Ecto neural progenitor cell (in vitro differentiated cells): ENCODE measurements at places on chromosomes 16 and 17.

GRCh38 chr17:14201021-14201987 lies 35.4 kb downstream of the CDRT15 start:
- no peak for DNase-seq

- no peak for DNase-seq
These were observed 240.7 kb downstream of the CDH13 start for GRCh38 chr16:82867485-82867884.

GRCh38 chr16:82773018-82773417 lies 146.2 kb downstream of the CDH13 start:
- DNase-seq: no peak

DNA sequence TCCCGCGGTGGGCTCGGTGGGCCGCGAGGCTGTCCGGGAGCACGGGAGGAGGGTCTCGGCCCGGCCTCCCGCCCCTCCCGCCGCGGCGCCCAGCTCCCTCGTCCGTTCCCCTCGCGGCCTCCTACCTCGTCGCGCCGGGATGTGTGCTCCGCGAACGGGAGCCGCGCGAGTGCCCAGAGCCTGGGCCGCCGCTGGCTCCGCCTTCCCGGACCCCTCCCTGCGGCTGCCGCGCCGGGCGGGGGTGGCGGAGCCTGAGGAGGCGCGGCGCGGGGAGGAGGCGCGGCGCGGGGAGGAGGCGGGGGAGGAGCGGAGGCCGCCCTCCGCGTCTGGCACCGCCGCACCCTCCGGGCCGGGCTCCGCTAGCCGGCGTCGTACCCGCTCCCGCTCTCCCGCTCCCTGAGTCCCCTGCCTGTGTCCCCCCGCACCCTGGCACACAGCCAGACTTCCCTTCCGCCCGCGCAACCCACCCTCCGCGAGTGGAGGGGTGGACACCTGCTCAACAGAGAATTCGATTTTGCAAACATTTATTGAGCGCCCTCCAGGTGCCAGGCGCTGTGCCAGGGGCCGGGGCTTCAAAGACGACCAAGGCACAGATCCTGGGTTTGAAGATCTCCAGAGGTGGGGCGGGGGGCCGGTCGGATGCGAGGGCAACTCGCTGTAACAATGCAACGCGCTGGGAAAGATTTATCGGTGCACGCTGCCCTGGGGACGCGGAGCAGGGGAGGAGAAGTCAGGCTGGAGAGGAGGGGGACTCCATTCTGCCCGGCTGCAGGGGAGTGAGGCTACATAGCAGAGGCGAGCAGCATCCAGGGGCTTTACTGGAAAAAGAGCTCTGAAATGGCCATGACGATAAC lies at the start of gene MPP3:
Gene MPP3, minus strand, starts transcription at position 171 of the 854 bp plus-strand sequence. CDS start 1,240 bp downstream, outside the sequence.
- peak; percentile 79 for DNase-seq

- no peak for DNase-seq
These were observed 629 bp upstream of the RNF135 start for GRCh38 chr17:30969989-30970830.

GRCh38 chr17:29659155-29659554 lies 36.4 kb upstream of the CORO6 start:
- no peak for DNase-seq

DNA sequence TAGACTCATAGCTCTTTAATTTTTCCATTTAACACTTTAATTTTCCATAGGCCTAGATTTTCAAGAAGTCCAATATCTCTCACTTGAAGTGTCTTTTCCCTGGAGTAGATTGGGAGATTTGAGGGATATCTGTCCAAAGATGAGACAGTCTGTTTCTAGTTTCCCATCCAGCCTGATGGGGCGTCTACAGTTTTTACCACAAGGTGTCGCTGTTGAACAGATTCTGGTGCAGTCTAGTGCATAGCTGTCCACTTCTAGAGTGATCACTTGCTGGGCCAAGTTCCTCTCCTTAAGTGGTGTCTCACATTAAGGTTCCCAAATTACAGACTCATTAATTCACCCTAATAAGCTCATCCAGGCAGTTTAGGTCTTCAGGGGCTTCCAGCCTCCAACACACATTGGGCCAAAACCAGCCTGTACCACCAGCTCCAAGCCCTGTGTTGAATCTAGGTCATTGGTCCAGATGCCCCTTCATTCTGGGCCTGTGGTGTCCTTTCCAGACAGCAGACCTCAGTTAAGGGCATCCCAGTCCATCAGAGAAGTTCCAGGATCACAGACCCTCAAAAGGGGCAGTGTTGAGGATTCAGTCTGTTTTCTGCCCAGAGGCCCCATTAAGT lies 9.4 kb downstream of the SNX20 start:
- no peak for DNase-seq

- DNase-seq: no peak
These were observed 7.9 kb downstream of the GRN start for GRCh38 chr17:44352828-44353671.

DNA sequence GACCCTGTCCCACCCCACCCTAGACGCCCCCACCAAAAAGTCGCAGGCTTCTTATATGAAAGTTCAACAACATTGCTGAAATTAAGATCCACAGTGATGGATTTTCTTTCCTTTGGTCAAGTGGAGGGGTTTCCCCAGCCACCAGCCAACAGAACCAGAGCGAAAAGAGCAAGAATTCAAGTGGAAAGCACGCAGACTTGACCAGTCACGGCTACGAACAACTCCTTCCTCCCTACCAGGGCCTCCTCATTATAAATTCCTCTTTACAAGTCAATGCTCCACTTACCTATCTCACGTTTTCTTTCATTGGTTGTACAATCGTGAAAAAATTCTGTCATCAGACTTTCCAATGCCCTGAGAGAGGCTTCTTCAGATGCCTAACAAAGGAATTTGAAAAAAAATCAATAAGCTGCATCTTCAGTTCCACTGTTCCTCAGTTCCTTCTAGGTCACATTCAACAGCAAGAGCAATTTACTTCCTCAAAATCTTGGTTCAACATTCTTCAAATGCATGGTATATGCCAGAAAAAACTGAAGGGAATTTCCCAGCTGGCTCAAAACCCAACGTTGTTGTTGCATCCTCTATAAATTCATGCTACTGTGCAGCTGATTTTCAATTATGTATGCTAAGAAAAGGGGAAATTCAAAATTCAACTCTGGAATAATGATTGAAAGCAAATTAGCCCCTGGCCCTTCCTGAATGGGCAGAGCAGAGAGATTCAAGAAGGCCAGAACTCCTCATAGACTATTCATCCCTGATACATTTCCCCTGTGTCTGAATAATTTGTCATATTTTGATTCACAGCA lies 30.9 kb downstream of the XPO6 start:
- no peak for DNase-seq

DNA sequence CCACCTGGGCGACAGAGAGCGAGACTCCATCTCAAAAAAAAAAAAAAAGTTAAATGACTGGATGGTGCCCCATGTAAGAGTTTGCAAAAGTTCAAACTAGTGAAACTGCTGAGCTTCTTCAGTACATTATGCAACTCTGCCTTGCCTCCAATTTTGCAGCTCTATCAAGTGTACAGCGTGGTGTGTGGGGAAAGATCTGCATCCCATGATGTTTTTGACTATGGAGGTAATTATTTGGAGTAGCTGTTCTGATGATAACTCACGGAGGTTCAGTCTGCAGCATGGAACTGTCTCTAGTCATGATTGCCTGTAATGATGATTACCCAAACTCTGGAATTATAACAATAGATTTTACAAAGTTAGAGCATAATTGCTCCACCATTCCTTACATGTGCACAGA lies 149.6 kb downstream of the PITPNC1 start:
- DNase-seq: no peak

DNA sequence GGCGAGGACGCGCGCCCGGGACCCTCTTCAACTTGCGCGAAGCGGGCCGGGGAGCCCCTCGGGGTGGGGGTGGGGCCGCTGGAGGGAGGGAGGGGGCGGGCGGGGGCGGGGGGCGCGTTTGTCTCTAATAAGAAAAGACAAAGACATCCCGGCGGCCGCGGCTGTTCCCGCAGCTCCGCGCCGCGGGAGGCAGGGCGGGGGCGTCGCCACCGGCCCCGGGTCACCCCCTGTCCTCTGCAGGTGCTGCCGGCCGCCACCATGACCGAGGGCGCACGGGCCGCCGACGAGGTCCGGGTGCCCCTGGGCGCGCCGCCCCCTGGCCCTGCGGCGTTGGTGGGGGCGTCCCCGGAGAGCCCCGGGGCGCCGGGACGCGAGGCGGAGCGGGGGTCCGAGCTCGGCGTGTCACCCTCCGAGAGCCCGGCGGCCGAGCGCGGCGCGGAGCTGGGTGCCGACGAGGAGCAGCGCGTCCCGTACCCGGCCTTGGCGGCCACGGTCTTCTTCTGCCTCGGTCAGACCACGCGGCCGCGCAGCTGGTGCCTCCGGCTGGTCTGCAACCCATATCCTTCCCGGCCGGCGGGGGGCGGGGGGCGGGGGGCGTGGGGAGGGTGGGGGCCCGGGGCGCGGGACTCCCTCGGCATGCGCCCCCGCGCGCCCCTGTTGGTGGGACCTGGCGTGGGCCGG lies 714 bp downstream of the CACNA1H start:
- DNase-seq: no peak

- no peak for DNase-seq
These were observed 58.2 kb upstream of the ENPP7 start for GRCh38 chr17:79672496-79672895.

- no peak for DNase-seq
These were observed 12.4 kb downstream of the MRPL27 start for GRCh38 chr17:50360486-50361115.

- DNase-seq: no peak
These were observed 32.1 kb upstream of the CDC42EP4 start for GRCh38 chr17:73343739-73344454.
